ENCODE measurements at places on chromosomes 12 and 14.
A peak's percentile ranks its signal among the peaks of the same experiment; 100 is the strongest.

- DNase-seq, result no peak
Measured at GRCh38 chr12:115426732-115427131, 742.8 kb upstream of the TBX3 start.

GRCh38 chr14:103679351-103679750 lies 35.9 kb downstream of the XRCC3 start:
- DNase-seq, result peak; percentile 46

DNA sequence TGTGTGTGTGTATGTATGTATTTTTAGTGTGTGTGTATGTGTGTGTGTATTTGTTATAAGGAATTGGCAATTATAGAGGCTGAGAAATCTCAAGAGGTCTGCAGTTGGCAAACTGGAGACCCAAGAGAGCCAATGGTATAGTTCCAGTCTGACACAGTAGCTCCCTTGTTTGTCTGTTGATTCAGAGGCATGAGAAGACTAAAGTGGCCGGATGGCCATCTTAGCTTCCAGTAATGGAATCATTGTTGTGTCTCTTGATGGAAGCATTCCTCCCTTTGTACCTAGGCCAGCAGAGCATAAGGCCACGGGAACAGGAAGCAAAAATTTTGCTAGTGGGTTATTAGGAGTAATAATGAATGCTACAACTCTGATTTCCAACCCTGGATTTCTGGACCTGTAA lies 460.6 kb downstream of the TMTC2 start:
- no peak for DNase-seq

GRCh38 chr14:97218691-97219430 lies 421.7 kb downstream of the VRK1 start:
- DNase-seq, result peak; percentile 6

DNA sequence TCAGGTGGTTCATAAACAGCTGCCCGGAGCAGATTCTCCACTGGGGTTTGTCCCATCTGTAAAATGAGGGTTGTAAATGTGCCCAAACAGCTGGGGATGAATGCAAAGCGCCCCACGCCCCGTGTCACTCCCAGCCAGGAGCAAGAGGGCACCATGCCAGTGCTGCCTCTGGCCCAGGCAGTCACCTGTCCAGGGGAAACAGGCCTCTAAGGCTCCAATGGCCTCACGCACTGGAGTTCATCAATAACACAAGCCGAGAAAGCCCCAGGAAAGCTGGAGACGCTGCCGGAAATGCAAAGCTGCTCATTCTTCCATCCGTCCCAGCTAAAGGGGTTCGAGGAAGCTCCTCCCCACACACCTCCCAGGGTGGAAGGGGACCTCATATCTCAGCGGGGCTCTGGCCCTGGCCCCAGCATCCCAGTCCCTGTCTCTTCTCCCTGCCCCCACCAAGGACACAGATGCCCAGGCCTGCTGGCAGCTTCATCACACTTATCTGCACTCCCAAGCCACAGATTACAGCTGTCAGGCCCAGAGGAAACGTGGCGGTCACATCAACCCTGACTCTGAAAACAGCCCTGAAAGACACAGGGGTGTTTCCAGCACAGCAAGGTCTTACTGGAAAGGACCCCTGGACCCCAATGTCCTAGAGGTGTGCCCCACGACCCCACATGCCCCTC lies 21.5 kb downstream of the SCARB1 start:
- DNase-seq, result no peak

DNA sequence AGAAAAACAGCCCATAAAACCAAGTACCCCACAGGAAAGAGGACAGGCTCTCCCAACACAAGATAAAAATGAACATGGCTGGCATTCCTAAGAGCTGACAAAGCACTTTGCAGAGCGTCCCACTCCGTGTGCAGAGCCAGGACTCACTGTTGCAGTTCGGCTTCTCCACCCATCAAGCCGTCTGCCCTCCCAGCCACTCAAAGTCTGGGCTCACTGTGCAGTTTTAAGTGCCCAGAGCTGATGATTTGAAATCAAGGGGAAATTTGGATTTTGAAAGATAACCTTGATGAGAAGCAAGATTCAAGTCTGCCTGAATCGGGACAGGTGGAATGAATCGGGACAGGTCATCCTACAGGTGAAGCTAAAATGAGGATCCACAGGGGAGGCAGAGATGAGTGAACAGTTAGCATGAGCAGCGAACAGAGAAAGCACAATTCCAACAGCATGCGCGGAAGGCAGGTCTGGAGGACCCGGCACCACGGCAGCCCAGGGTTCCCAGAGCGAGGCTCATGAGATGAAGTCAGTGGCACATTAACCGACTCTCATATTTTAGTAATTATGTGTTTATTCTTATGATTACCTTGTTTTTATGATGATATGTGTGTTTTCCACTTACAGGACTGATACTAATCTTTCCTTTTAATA lies 39.8 kb upstream of the GPR68 start:
- DNase-seq, result no peak

GRCh38 chr12:59182191-59182590 lies 261.9 kb upstream of the LRIG3 start:
- DNase-seq, result no peak

DNA sequence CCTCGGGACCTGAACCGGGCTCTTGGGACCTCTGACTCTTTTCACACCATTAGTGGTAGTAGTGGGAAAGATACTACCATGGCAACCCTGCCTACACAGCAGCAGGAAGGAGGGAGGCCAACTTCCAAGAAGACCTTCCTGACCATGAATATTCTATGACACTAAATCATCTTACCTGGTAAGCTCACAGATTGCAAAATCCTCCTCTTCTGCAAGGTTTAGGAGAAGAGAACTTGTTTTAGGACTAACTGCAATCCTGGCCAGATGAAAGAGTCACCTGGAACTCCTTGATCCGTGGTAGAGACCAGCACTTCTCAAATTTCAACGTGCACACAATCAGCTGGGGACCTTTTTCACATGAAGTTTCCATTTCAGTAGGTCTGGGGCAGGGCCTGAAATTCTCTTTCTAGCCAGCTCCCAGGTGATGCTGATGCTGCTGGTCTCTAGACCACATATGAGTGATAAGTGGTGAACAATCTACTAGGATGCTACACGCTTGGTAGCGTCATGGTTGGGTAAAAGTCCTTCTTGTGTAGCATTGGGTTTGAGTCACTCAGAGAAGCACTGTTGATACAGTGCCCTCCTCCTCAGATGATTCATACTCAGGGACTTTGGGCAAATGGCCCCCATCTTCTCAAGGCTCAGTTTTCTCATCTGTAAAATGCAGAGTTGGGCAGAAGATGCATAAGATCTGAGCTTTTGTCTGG lies 35.6 kb upstream of the FICD start:
- no peak for DNase-seq

DNA sequence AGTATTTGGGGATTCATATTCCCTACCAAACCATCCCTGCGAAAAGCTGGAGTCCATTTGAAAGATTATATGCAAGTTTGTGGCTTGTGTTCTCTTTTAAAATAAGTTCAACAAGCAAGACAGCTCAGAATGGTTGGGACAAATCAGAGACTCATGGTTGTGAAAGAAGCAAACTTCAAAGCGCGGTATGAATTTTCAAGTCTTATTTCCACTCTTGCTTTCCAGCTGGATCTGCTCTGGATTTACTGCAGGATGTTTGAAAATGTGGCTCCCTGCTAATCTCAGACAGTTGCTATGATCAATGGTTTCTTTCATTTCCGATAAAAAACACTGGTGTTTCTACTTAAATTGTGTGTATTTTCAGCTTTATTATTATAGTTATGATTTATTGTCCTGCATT lies 477.5 kb downstream of the RAD51B start:
- DNase-seq, result no peak

DNA sequence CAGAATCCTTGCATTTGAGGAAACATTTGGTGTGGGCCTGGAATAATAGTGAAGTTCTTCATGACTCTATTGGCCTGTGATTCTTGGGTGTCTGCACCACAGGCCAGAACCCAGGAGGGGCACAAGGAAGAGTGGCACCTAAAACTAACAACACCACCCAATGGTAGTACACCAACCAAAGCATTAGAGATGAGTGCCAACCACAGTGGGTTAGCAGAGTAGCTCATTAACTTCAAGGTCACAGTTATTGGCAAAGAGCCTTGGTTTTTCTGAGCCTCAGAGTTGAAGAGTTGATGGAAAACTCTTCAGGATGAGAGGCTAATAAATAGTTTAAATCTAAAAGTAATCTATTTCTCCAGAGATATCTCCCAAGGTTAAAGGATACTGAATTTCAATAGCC lies 57.0 kb downstream of the HELB start:
- DNase-seq, result no peak

DNA sequence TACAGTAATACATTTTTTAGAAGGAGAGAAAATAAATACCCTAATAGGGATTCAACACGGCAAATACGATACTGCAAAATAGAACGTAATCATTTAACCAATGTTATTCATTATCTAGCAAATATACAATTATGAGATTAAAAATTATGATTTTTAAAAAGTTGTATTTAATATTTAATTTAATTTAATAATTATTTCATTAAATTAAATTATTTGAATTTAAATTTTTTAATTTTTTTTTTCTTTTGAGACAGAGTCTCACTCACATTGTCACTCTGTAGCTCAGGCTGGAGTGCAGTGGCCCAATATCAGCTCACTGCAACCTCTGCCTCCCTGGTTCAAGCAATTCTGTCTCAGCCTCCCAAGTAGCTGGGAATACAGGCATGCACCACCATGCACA lies 42.0 kb downstream of the GXYLT1 start:
- no peak for DNase-seq

- DNase-seq, result no peak
Measured at GRCh38 chr12:124040737-124041136, 67.7 kb downstream of the ZNF664 start.

GRCh38 chr12:94941440-94941862 lies 62.0 kb downstream of the NDUFA12 start:
- peak; percentile 94 for DNase-seq

DNA sequence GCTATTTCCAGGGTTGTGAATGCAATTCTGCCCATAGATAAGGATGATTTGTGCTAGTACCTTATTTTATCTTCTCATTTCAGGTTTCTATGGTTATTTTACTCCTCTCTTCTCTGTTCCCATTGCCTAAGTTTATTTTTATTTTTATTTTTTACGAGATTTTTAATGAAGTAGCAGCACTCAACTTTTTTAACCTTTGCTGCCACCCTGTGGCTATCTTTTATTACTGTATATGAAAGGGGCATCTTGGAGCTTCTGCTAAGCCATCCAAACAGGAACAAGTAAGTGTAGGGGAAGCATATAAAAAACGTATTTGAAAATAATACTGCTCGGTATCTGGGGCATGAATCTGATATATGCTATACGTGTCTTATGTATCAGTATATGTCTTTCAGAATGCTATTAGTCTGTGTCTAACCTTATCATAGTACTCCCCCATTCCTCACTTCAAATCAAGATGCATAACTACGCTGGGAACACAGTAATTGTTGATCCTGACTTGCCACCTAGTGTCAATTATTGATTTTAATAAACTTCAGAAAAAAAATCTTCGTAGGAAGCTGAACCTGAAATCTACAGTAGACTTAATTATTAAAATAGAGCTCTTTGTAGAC lies 60.3 kb downstream of the KLRG1 start:
- peak; percentile 63 for DNase-seq

GRCh38 chr12:115763982-115764621 lies 513.4 kb downstream of the MED13L start:
- no peak for DNase-seq

DNA sequence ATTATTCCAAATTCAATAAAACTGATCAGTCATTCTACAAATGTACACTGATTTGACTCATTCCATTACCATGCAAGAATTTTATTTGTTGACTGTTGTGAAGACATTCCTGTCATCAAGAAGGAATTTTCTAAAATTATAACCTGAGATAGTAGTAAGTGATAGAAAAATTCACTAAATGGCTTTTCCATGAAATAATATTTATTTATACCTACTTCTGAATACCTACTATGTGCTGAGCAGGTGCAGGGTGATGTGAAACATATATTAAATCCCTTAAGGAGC lies 841.7 kb downstream of the NRXN3 start:
- peak; percentile 89 for DNase-seq

- no peak for DNase-seq
Measured at GRCh38 chr12:131962069-131962468, 12.3 kb downstream of the EP400 start.

- no peak for DNase-seq
Measured at GRCh38 chr14:54776361-54777001, 126.1 kb downstream of the GCH1 start.

All from kidney capillary endothelial cell (primary cell).